ENCODE measurements at places on chromosomes 5 and 9. TPM values are rescaled to one million over a fixed set of nuclear protein-coding genes. Genes with fewer than 3 reads are reported as not detected.

The FOXD4L5 gene
- total RNA-seq = not detected

The DRD1 gene
- not detected for total RNA-seq

The PCDHGB1 gene
- 0.95 TPM for total RNA-seq

GRCh38 chr5:80357671-80358070 lies 37.9 kb downstream of the SPZ1 start:
- H3K27ac ChIP-seq = no peak overlapping the region
- no peak for DNase-seq
- H3K36me3 ChIP-seq = no peaks in the 10 kb centered on the region
- H3K27me3 ChIP-seq = no peaks in the 10 kb centered on the region

The RUFY1 gene
- total RNA-seq = 28.6 TPM

GRCh38 chr5:176741561-176742211 lies 68.7 kb upstream of the UNC5A start:
- H3K27ac ChIP-seq = no peak overlapping the region
- no peak overlapping the region for H3K4me3 ChIP-seq
- H3K36me3 ChIP-seq = no peaks in the 10 kb centered on the region
- peaks cover 93% of the 10 kb centered on the region for H3K27me3 ChIP-seq
- H3K4me1 ChIP-seq = peaks cover 7% of the 10 kb centered on the region

The SOHLH1 gene
- 0.32 TPM for total RNA-seq

DNA sequence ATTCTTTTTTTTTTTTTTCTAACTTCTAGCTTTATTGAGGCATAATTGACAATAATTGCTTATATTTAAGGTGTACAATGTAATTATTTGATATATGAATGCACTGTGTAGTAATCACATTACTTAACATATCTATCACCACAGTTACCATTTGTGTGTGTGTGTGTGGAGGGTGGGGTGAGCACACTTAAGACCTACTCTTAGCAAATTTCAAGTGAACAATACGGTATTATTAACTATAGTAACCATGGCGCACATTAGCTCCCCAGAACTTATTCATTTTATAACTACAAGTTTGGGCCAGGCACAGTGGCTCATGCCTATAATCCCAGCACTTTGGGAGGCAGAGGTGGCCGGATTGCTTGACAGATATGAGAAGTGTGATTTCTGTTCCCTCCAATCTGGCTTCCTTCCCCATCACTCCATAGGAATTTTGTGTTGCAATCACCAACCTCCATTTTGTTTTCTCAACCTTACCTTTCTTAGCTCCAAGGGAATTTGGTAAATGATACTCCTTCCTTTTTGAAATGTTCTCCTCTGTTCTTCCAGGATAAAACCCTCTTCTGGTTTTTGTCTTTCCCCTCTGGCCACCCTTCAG lies 14.9 kb downstream of the TXN start:
- H3K36me3 ChIP-seq = peaks cover 18% of the 10 kb centered on the region
- no peak overlapping the region for H3K4me3 ChIP-seq
- H3K4me1 ChIP-seq = no peaks in the 10 kb centered on the region
- H3K27me3 ChIP-seq = no peaks in the 10 kb centered on the region
- DNase-seq = no peak
